Mesenteric fat pad (tissue), 1 donor: ENCODE measurements at places on chromosomes 12 and 14. TPM values are rescaled to one million over a fixed set of nuclear protein-coding genes. Genes with fewer than 3 reads are reported as not detected.

The LBHD2 gene
- total RNA-seq: 3.1 TPM

GRCh38 chr14:63857466-63858030 lies 4.7 kb downstream of the SYNE2 start:
- no peak for DNase-seq

GRCh38 chr14:100004392-100004791 lies 60.8 kb upstream of the EVL start:
- no peak for DNase-seq

DNA sequence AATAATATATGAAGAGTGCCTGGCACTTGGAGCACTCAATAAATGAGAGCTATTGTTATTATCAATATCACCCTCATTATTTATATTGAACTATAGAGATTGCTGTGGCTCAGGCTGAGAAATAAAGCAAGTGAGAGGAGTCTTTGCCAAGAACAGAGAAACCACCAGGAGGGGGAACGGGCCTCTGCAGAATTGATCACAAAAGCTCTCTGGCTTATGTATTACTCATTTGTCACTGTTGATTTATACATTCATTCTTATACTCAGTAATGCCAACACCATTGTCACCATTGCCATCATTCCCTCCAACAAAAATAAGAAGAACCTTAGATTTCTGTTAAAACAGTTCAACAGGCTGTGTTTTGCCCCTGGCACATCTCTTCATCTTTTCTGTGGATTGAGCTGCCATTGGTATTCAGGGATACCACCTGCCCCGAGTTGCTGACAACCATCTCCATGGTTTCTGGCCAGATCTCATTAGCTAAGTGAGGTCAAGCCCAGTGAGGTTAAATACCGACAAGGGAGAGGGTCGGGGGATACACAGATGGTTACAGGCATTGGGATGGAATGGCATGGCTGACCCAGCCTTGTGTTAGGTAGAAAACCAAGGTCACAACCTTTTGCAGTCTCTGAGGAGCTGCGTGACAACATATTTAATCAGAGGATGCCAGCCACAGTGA lies 21.8 kb upstream of the PCNX1 start:
- DNase-seq: no peak

DNA sequence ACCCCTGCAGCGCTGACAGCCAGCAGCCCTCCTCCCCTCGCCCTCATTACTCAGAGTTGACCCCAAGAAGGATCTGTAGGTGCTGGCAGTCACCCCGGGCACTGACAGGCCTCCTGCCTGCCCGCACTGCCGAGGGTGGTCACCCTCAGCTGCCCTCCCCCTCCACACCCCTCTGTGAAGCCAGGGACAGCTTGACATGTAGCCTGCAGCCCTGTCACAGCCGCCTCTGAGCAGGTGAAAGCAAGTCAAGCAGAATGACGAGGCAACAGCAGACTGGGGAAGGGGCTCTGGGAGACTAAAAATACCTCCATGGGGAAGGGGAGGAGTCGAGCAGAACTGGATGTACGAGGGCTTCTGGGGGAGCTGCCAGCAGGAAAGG lies 178.1 kb downstream of the DPF3 start:
- DNase-seq: no peak

The KLHL42 gene
- 22.7 TPM for total RNA-seq

GRCh38 chr12:50765095-50765911 lies 1.4 kb downstream of the ATF1 start:
- no peak for DNase-seq

The EXOC5 gene
- 63.4 TPM for total RNA-seq

DNA sequence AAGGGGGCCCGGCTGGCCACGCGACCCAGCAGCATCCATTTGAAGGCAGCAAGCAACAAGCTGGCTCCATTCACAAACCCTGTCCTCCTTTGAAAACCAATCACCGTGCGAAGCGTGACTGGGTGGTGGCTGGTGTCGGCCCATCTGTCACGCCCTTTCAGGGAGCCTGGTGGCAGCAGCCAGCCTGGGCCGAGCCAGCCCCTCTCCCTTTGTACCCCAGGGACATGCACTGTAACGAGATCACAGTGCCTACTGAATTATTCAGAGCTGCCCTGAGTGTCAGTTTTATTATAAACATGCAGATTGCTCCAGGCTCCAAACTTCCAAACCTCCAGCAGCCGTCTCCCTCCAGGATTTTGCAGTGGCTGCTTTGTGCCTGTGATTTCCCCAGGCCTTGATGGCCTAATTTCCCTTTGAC lies 22.3 kb upstream of the CTDSP2 start:
- no peak for DNase-seq

DNA sequence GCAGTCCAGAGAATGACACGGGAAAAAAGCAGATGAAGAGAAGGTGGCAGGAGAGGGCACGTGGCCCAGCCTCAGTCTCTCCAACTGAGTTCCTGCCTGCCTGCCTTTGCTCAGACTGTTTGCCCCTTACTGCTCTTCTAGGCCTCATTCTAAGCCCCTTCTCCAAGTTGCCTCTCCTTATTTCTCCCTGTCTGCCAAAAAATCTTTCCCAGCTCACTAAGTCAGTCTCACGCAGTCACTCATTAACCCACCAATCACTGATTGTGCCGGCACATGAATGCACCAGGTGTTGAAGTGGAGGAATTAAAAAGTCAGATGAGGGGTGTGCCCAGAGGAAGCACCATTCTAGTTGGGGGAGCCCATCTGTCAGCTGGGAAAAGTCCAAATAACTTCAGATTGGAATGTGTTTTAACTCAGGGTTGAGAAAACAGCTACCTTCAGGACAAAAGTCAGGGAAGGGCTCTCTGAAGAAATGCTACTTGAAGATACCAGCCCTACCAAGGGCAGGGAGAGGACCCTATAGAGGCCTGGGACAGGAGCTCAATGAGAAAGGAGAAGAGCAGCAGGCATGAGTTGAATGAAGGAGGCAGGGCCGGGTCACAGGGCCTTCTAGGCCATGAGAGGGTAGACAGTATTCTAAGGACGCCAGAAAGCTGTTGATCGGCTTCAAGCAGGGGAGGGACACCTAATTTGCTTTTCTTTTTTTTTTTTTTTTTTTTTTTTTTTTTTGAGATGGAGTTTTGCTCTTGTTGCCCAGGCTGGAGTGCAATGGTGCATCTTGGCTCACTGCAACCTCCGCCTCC lies 40.9 kb downstream of the DAD1 start:
- DNase-seq: no peak

- DNase-seq: no peak
These were observed 455.1 kb downstream of the RAD51B start for GRCh38 chr14:68274725-68275124.

GRCh38 chr14:103353362-103353761 lies 19.3 kb downstream of the EIF5 start:
- DNase-seq: no peak

The C12orf42 gene
- not detected for total RNA-seq

- peak; percentile 16 for DNase-seq
These were observed 5.4 kb upstream of the KRT72 start for GRCh38 chr12:52606581-52607218.

The SMOC1 gene
- 0.93 TPM for total RNA-seq

DNA sequence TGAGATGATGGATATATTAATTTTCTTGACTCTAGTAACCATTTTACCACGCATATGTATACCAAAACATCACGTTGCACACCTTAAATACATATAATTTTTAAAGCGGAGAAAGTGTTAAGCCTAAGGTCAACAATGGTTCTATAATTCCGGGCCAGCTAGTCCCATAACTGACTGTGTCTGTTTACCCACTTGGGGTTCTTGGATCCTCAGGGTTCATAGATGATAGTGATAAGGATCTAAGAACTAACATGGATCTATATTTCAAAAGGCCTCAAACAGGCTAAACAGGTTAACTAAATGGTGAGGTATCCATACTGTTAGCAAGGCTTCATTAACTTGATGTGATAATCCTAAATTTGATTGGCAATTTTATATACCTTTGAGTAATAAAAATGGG lies 9.8 kb downstream of the SLC38A1 start:
- DNase-seq: no peak

DNA sequence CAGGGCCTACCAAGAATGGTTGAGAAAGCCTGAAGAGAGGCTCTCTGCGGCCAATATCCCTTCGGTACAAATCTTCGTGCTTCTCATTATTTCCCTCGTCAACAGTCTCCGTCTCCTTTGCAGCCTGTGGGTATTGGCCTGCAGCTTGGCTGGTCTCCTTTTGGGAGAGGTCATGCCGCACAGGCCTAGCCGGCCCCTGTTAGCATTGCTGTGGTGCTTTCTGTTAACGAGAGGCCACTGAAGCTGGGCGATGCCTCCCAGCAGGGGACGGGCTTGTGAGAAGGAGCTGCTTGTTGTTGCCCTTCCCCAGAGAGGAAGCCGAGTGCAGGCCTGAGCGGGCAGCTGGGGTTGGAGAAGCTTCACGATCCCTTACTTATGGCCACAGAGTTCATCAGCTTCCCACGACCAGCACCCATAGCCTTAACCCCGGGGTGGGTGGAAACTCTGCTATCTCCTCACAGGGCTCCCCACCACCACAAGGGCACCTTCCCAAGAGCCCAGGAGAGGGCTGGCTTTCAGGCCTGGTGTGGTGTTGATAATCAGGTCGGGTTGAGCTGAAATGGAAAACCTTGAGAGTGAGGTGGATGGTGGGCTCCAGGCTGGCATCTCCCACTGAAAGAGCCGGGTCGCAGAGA lies 228.6 kb downstream of the ZFP36L1 start:
- peak; percentile 84 for DNase-seq

GRCh38 chr14:29227631-29228030 lies 461.0 kb downstream of the FOXG1 start:
- no peak for DNase-seq

GRCh38 chr12:72982356-72982755 lies 710.2 kb downstream of the TRHDE start:
- DNase-seq: no peak
